Upper lobe of right lung (tissue), 1 donor: ENCODE measurements at places on chromosomes 2 and 18.

GRCh38 chr2:106156305-106157296 lies 37.5 kb downstream of the UXS1 start:
- H3K27ac ChIP-seq, result no peak overlapping the region
- H3K27me3 ChIP-seq, result no peaks in the 10 kb centered on the region
- no peak overlapping the region for H3K4me3 ChIP-seq
- DNase-seq, result no peak

DNA sequence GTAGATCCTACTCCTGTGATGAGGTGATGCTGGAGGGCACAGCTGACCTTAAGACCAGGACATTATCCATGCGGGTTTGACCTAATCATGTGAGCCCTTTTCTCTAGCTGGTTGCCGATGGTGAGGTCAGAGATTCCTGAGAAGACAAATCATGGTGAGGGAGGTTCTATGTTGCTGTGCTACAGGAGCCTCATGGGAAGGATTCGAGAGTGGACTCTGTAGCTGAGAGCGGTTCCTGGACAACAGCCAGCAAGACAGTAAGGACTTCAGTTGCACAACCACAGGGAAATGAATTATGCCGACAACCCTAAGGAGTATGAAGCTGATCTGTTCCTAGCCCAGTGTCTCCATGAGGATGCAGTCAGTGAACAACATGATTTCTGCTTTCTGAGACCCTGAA lies 80.4 kb downstream of the EPB41L3 start:
- no peak overlapping the region for H3K4me3 ChIP-seq
- no peak overlapping the region for H3K27ac ChIP-seq
- no peaks in the 10 kb centered on the region for H3K36me3 ChIP-seq
- H3K4me1 ChIP-seq, result peaks cover 9% of the 10 kb centered on the region
- DNase-seq, result peak; percentile 66
- H3K27me3 ChIP-seq, result no peaks in the 10 kb centered on the region

DNA sequence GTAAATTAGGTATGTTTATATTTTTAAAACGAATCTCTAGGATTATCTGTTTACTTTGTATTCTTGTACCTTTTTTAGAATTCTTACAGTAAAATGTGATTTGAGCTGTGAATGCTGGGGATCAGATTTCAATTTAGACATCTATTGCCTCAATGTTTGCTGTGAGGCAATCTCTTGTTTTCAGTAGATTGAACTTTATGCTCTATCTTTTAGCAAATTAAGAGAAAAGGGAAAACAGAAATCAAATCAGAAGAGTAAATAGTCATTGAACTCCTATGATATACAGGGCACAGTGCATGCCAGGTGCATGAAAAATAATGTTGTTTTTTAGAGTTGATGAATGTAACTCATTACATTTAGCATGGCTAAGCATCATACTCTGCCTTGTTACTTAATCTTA lies 39.5 kb downstream of the ZC3H6 start:
- DNase-seq, result no peak
- H3K4me3 ChIP-seq, result no peak overlapping the region
- H3K27ac ChIP-seq, result no peak overlapping the region
- no peaks in the 10 kb centered on the region for H3K27me3 ChIP-seq
- peaks cover 44% of the 10 kb centered on the region for H3K36me3 ChIP-seq

- peaks cover 29% of the 10 kb centered on the region for H3K4me1 ChIP-seq
- no peak for DNase-seq
- H3K27me3 ChIP-seq, result no peaks in the 10 kb centered on the region
- H3K27ac ChIP-seq, result no peak overlapping the region
These were observed 5.6 kb downstream of the IDH1 start for GRCh38 chr2:208249296-208249695.

DNA sequence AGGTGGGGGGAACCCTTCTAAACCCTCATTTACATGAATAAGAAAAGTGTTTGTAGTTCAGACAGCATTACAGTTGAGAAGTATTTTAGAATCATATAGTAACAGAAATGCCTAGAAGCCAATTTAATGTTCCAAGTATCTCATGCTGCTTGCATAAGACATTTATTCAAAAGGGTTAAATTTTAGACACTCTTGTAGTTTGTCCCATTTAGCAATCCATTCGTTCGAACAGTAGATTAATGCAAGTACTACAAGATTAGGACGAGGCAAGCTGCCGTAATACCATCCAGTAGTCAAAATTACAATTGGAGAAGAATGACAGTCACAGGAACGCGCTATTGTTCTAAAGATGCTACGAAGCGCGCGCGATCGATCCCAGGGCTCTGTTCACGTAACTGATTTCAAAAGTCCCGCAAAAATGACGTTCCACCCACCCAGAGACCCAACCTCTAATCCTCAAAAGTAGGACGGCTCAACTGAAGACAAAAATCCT lies 1.2 kb downstream of the TMEM237 start:
- no peaks in the 10 kb centered on the region for H3K4me1 ChIP-seq
- no peaks in the 10 kb centered on the region for H3K36me3 ChIP-seq
- peak overlapping the region; percentile 92 for H3K27ac ChIP-seq
- no peaks in the 10 kb centered on the region for H3K27me3 ChIP-seq
- DNase-seq, result no peak
- peak overlapping the region; percentile 89 for H3K4me3 ChIP-seq

GRCh38 chr18:33817096-33817495 lies 239.1 kb downstream of the ASXL3 start:
- no peaks in the 10 kb centered on the region for H3K36me3 ChIP-seq
- no peaks in the 10 kb centered on the region for H3K4me1 ChIP-seq
- no peak overlapping the region for H3K27ac ChIP-seq
- DNase-seq, result no peak
- H3K27me3 ChIP-seq, result no peaks in the 10 kb centered on the region
- H3K4me3 ChIP-seq, result no peak overlapping the region

DNA sequence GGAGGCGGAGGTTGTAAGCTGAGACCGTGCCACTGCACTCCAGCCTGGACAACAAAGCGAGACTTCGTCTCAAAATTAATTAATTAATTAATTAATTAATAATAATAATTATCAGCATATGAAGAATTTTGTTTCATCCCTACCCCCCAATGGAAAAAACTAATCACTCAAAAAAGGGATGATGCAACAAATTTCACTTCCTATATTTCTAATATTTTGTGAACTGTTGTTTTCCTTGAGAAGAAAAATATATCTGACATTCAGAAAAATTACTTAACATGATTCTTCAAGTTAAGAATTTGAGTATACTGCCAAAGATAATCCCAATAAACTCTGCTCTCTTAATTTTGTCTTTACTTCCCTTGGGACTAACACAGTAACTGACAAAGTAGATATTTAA lies 28.1 kb downstream of the EXOC6B start:
- H3K27ac ChIP-seq, result no peak overlapping the region
- peaks cover 14% of the 10 kb centered on the region for H3K4me1 ChIP-seq
- no peak for DNase-seq
- H3K27me3 ChIP-seq, result no peaks in the 10 kb centered on the region
- H3K4me3 ChIP-seq, result no peak overlapping the region

- no peak within 1 kb of the TSS for H3K27ac ChIP-seq
- H3K36me3 ChIP-seq, result no peaks in the 10 kb centered on the region
- peaks cover 3% of the 10 kb centered on the region for H3K4me1 ChIP-seq
- DNase-seq, result no peak
- no peak within 1 kb of the TSS for H3K4me3 ChIP-seq
- H3K27me3 ChIP-seq, result no peaks in the 10 kb centered on the region
These were observed at the start of gene NGEF for GRCh38 chr2:233013027-233013461. Gene NGEF, minus strand, starts transcription at chr2:233013256. Its CDS starts 38,366 bp downstream, at chr2:232974890.

DNA sequence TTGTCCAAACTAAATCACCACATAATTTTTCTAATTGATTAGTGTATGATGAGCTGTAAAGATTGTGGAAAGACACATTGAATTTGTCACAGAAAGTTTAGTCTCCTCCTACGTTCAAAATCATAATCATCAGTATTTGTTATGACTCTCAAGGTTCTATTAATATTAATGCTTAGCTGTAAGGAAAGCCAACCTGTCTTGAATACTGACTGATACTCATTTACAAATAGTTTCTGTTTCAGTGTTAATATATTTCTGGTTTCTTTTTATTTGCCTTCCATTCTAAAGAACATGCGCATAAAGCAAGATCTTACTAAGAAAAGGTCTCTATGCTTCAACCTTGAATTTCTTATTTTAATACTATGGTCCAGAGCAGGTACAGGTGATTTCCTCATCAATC lies 55.1 kb downstream of the CPS1 start:
- H3K4me3 ChIP-seq, result no peak overlapping the region
- no peak for DNase-seq
- no peak overlapping the region for H3K27ac ChIP-seq

- H3K27me3 ChIP-seq, result no peaks in the 10 kb centered on the region
- no peaks in the 10 kb centered on the region for H3K4me1 ChIP-seq
- peaks cover 28% of the 10 kb centered on the region for H3K36me3 ChIP-seq
- H3K27ac ChIP-seq, result no peak overlapping the region
These were observed 83.5 kb upstream of the CCDC195 start for GRCh38 chr2:224799691-224800090.

DNA sequence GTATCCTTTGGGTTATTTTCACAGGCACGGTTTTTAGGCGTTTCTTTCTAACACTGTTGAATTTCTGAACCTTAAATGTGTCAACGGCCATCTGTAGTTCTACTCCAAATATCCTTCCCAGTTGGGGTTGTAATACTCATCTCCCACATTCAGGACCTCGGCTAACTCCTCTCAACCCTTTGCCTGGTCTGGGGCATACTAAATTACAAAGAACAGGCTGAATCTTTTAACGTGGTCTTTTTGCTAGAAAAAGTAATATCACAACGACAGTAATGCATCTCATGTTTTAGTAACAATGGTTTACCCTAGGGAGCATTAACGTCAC lies 2.1 kb downstream of the RPRM start:
- H3K4me3 ChIP-seq, result no peak overlapping the region
- no peak overlapping the region for H3K27ac ChIP-seq
- DNase-seq, result no peak
- H3K27me3 ChIP-seq, result peaks cover 45% of the 10 kb centered on the region
- peaks cover 20% of the 10 kb centered on the region for H3K4me1 ChIP-seq
- no peaks in the 10 kb centered on the region for H3K36me3 ChIP-seq

DNA sequence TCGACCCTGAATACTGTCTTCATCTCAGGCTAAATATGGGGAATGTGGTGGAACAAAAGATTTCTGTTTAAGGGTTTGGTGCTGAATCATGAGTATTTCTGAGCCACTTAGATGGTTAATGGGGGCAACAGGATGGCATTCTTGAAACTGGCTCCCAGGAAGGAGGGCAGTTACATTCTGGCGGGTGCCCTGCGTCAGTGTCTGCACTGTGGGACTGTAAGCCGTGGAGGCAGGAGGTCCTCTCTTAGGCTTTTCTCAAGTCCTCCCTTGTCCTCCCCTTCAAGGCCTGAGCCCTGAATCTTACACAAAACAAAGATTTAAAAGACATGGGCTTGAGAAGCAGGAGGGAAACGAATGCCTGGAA lies 45.7 kb downstream of the PSD4 start:
- no peaks in the 10 kb centered on the region for H3K36me3 ChIP-seq
- DNase-seq, result no peak
- peaks cover 23% of the 10 kb centered on the region for H3K4me1 ChIP-seq
- no peak overlapping the region for H3K4me3 ChIP-seq
